Stimulated activated CD4-positive, alpha-beta T cell treated with anti-CD3 and anti-CD28 coated beads, Interleukin-1b, Interleukin-23, amount 100 ng/mL, for 1 hour (primary cell): ENCODE measurements at places on chromosomes 7 and 10.

GRCh38 chr10:113454341-113455061, 98.4 kb upstream of the HABP2 start:
- DNase-seq: no peak

DNA sequence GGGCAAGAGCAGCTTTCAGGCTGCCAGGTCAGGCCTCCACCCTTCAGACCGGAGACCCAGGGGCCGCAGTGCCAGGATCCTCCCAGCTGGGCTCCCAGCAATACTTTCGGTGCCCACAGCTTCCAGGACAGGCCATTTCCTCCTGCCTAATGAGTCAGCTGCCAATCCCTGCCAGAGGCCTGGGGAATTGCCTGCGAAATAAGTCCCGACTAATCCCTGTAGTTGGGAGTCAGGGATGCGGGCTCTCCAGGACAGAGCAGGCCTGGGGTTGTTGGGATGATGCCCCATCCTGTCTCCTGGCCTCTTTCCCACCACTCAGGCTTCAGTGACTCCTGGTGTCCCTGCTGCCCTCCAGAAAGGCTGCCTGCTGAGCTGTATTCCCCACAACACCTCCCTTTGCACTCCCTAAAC, 143.5 kb upstream of the UNC5B start:
- DNase-seq: no peak

GRCh38 chr10:127525686-127526085, 23.4 kb upstream of the NPS start:
- DNase-seq: no peak

DNA sequence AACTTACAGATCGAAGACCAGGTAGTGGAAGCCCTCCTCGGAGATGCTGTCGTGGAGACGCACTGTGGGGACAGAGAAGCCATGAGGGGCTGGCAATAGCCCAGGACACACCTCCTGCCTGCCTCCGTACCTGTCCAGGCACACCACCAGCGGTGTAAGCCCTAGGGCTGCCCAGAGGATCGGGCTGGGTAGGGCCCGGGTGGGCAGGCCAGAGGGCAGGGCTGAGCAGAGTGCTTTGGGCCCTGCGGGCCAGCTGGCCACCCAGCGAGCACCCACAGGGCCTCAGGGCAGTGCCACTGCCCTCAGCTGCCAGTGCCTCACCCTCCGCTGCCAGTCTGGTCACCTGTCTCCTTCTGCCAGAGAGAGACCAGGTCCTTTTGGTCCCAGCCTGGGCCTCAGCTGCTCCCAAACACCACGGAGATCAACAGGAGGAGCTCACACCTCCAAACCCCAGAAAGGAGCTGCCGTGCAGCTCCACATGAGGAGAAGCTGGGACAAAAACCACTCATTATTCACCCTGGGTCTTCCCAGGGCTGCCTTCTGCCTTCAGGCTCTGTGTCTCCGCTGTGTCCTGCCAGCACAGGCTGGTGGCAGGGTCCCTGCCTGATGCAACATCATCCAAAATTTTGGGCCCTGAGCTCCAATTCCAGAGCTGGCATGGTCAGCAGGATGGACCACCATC, 58.2 kb downstream of the YKT6 start:
- no peak for DNase-seq

GRCh38 chr7:105932835-105933477, 30.1 kb upstream of the CDHR3 start:
- DNase-seq: no peak

DNA sequence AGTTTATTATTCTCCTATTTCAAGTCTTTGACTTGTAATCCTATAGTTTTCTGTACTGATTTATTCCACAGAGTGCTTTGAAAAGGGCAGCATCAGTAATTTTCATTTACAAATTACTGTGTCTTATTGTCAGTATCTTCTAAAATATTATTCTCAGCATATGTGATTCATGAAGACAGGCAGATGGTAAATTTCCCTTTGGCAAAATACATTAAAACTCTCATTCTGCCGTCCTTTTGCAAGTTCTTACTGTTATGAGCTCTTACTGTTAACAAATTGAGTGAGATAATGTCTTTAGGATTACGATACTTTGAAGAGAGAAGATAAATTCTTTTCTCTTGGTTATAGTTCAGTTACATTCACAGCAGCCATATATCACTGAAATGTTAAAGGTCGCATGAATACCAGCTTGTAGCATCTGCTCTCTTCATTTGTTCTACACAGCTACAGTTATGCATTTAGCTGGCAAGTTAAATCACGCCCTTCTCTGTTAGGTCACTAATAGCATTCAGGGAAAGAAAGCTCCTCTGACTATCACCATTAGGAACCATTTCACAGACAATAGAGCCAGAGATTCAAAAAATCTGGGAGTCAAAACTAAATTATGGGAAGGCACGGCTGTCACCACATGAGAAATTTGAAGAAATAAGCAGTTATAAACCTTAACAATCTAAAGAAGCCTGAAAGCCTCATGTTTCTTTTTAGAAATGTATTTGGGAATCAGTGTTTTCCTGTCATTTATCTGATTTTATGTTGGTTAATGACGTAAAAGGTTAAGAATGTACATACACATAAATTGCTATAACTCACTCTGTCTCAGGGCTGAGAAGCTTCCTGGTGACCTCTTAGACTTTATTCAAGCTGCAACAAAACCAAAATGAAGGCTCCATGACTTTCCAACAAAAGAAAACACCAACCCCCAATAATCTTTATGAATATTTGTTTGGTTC, 109.6 kb upstream of the SP4 start:
- no peak for DNase-seq

- no peak for DNase-seq
These were observed 44.8 kb downstream of the CLEC2L start for GRCh38 chr7:139568346-139568675.

DNA sequence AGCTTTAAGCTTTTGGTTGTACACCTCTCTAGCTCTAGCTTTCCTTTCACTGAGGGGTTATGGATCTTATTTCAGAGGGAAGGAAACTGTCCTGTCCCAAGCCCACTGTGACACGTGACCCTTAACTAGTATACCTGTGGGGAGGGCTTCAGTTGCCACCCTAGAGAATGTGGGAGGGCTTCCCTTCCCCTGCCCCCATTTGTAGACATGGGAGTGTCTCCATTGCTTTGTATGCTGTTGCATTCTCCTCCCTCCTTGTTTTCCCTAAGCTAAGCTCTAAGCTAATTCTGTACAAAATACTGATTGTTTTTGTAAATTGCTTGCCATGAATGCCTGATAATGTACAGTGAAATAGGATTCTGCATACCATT, 11.2 kb downstream of the LUC7L2 start:
- DNase-seq: no peak

- no peak for DNase-seq
These were observed 275.3 kb downstream of the DNAJB6 start for GRCh38 chr7:157612009-157612663.

DNA sequence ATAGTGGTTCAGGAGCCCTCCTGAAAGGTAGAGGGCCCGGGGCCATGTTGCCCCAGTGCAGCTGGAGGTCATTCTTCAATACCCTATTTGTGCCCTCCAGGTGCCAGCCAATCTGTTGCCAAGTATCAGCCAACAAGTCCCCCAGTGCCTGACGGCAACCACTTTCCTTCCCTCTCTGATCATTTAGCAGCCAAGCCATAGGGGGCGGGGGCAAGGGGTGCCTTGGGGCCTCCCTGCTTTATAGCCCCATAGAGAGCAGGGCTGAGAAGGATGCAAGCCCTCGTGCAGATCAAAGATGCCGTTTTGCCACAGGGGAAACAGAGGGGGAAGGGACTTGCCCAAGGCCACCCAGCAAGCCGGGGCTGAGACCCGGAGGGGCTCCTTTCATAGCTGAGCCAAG, 149.0 kb upstream of the CHST15 start:
- DNase-seq: no peak

DNA sequence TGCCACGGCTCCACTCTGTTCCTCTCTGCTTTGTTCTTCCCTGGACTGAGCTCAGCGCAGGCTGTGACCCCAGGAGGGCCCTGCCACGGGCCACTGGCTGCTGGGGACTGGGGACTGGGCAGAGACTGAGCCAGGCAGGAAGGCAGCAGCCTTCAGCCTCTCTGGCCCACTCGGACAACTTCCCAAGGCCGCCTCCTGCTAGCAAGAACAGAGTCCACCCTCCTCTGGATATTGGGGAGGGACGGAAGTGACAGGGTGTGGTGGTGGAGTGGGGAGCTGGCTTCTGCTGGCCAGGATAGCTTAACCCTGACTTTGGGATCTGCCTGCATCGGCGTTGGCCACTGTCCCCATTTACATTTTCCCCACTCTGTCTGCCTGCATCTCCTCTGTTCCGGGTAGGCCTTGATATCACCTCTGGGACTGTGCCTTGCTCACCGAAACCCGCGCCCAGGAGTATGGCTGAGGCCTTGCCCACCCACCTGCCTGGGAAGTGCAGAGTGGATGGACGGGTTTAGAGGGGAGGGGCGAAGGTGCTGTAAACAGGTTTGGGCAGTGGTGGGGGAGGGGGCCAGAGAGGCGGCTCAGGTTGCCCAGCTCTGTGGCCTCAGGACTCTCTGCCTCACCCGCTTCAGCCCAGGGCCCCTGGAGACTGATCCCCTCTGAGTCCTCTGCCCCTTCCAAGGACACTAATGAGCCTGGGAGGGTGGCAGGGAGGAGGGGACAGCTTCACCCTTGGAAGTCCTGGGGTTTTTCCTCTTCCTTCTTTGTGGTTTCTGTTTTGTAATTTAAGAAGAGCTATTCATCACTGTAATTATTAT, 1.2 kb downstream of the CLDN4 start:
- DNase-seq: no peak

- DNase-seq: no peak
These were observed 27.4 kb upstream of the NFKB2 start for GRCh38 chr10:102368077-102368476.

DNA sequence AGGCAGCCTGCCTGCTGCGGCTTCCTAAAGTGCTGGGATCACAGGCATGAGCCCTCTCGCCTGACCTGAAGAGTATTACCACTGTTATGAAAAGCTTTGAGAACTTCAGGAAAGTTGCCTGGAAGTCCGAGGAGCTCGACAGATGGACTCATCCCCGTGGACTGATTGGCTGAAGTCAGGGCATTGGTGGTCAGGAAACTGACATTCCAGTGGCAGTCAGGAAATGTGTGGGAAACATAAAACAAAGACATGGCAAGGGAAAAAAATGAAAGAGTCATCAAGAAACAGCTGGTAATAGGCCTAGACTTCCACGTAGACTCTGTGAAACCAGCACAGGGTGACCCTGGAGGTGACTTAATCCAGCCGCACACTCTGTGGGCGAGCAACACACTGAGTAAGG, 123.3 kb downstream of the CDH23 start:
- DNase-seq: no peak

DNA sequence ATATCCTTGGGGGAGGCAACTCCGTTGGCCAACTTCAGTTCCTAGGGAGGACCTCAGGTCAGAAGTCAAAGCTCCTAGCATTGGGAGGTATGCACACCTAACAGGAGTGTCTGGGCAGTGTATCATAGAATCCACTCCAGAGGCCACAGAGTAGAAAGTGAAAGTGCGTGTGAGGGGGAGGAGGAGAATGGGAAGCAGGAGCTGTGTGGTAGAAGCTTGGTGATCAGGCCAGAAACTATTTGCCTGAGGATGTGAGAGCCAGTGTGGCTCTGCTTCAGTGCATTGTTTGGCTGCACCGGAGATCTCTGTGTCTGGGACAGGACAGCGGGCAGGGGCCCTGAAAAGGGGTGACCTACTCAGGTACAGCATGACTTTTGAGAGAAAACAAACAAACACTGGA, 557.4 kb upstream of the VSTM2A start:
- no peak for DNase-seq

- DNase-seq: no peak
These were observed 164.3 kb upstream of the SVIL start for GRCh38 chr10:29798921-29799690.

DNA sequence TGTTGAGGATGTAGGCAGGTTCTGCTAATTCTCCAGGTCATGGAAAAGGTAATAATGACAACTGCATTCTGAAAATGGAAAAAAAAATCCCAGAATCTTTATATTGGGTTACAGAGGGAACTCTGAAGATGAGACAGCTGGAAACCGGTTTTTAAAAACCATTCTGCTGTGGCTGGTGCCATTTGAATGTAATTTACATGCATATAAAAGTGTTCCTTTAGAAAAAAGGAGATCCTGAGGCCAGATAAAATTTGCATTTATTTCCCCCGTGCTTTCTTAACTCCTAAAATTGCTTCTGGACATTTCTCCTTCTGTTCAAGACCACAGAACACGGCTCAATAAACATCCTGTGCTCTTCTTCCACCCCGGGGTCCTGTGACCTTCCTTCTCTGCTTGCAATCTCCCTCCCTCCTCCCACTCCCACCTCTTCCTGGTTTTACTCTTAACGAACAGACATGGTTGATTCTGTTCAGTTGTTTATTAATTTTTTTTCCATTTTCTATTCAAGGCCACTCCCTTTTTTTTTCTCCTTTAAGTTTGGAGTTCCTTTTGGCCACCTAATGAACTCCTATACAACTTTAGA, 41.6 kb downstream of the SH2D4B start:
- no peak for DNase-seq

DNA sequence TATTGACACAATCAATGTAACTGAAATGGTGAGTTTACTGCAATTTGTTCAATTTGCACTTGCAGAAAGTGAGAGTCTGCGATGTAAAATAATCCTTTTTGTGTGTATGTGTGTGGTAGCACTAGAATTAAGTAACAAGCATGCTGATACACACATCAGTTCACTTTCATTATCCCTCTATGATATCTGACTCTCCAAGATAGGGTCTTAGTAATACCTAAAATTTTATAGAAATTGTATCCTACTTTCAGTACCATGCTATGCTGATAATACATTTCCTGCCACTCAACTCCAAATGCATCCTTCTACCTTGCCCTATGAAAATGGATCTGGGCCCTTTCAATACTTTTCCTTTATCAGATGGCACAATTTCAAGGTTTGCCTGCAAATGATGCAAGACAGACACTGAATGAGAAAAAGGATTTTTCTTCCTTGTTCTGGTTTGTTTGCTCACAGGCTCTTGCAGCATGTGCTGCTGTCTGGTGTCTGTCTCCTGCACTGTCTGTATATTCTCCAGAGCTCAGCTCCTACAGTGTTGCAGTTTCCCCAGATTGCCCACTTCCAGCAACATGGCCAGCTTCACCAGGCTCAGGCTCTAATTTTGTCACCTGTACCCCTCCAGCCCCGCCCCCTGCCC, 297.9 kb upstream of the HGF start:
- DNase-seq: no peak

DNA sequence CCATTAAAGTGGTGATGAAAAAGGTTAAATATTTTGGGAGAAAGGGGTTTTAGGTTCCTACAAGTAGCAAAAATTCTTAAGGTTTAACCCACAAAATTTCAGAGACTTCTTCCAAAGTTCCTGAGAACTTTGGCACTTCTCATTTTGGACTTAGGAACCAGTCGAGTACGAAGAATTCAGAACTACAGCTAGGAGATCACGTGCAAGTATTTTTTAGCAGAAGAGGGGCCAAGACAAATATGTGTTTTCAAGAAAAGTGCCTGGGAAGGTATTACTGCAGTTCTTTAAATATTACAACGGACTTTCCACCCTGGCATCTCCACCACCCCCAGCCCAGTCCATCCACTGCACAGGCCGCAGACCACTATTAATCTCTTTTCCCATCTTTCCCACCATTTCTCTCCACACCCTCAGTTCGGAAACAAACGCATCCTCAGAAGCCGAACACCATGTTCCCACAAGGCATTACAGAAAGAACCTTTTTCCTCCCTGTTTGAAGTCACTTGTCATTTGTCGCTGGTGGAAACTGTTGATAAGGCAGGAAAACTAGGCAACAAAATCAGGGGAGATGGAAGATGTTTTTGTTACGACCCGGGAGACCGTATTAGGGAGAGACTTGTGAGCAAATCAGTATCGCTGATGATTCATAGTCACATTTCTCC, 7.1 kb downstream of the INHBA start:
- no peak for DNase-seq
